Activated CD4-positive, CD25-positive, alpha-beta regulatory T cell treated with anti-CD3 and anti-CD28 coated beads, Interleukin-2, amount 50 U/mL, for 16 hours (primary cell): ENCODE measurements at places on chromosomes 2 and 18.

- DNase-seq = no peak
These were observed 258.6 kb downstream of the CTNNA2 start for GRCh38 chr2:79771493-79771892.

GRCh38 chr2:187102381-187102780 is 253.4 kb upstream of the ZSWIM2 start:
- no peak for DNase-seq

DNA sequence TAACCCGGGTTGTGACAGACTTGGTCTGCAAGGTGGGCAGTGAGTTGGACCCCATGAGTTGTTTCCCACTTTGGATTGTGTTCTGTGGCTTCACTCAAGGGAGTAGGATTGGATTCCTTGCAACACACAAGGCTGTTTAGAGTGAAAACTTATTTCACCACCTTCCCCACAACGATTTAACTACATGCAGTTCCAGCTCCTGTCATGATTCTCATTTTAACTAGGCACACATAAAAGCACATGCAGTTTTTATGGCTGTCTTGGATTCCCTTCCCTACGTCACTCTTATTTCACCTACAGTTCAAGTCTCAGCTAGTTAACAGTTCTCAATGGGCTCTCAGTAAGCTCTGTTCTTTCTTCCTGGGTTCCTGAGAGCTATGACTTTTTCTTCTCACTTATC is 15.9 kb downstream of the EFEMP1 start:
- no peak for DNase-seq

- no peak for DNase-seq
These were observed 825.2 kb downstream of the METTL4 start for GRCh38 chr18:1746131-1746530.
